ENCODE measurements at places on chromosomes 6 and 20.

GRCh38 chr6:73233048-73233447, 7.8 kb upstream of the KHDC1L start:
- DNase-seq: no peak

- DNase-seq: no peak
Measured at GRCh38 chr20:58212636-58213035, 15.8 kb downstream of the ANKRD60 start.

- DNase-seq: no peak
Measured at GRCh38 chr20:1346315-1346969, 17.5 kb upstream of the SDCBP2 start.

DNA sequence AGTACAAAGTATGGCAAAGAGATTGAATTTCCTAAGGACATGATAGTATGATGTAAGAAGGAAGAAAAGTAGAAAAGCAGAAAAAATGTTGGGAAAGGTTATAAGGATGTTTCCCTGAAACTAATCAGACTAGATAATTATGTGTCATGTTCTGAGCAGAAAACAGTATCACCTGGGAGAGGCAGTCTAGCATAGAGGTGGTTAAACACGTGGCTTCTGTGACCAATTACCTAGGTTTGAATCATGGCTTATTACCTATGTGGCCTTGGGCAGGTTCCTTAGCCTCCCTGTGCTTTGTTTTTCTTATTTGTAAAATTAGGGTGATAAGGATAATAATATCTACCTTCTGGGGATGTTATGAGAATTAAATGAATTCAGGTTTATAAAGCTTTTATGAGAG, 38.0 kb downstream of the SCGN start:
- no peak for DNase-seq

GRCh38 chr20:64265201-64265600, 9.7 kb downstream of the PCMTD2 start:
- no peak for DNase-seq

DNA sequence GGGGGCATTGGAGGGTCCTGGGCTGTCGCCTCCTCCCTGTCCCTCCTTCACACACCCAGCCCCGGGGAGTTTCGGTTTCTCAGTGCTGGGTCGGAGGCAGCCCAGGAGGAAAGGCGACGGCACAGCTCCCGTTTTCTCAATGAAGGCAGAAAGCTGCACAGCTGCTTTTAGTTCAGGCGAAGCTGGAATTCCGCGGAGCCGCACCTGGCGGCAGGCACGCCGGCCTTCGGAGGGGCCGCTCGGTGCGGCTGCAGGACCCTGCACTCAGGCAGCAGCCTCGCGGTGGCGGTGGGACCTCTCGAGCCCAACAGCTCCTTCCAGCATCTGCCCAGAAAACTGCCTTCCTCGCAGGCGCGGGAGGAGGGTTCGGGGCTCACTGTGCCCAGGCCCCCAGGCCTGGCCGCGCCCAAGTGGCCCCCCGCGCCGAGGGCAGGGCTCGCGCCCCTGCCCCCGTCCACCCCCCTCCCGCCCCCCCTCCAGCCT, 4.6 kb downstream of the FOXQ1 start:
- no peak for DNase-seq

DNA sequence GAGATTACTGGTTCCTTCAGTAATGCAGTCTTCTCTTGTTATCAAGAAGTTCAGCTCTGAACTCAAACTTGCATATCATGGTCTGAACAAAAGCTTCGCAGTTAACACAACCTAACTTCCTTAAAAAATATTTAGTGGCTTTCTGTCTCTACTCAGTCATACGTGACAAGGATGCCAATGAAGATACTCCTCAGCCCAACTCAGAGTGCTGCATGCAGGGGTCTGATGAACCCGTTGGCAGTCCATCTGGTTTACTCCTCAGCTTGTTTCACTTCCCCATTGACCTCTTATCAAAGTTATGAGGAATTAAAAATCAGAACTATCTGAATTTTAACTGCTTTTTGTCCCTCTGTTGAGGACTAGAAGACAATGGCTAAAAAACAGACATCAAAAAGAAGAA, 56.6 kb upstream of the RIN2 start:
- peak; percentile 44 for DNase-seq

- DNase-seq: no peak
Measured at GRCh38 chr6:51934098-51934497, 153.3 kb downstream of the PKHD1 start.

GRCh38 chr20:37325206-37325605, 20.7 kb upstream of the SRC start:
- DNase-seq: no peak

DNA sequence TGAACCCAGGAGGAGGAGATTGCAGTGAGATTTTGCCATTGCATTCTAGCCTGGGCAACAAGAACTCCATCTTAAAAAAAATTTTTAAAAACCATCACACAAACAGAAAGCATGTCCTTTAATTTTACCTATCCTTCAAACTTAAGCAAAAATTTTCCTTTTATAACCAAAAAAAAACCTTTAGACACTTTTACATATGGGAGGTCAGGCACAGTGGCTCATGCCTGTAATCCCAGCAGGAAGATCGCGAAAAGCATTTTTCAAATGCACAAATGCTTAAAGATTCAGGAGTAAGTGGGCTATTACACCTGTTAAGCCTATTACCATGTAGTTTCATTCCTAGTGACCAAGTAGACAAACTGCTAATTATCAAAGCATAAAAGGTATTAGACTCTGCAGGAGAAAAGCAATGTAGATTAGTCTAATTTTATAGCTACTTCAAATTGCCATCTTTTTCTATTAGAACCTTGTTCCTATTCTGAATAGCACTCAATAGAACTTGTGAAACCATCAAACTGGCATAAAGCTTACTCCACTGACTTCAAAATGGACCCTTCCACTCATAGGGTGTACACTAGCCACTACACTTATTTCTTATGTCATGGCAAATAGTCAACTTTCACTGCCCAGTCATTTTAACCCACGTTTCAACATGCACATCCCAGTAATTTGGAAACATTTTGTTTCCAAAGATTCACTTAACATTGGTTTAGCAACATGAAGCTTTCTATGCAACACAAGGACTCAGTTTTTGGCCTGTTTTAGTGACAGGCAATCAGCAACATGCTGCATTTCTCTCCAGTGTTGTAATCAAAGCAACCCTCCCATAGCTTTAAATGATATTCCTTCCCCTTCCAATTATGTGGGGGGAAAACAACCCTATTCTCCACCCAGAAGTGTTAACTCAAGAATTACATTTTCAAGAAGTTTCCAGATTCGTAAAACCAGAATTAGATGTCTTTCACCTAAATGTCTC, 4.0 kb downstream of the EEF1A1 start:
- DNase-seq: no peak

- no peak for DNase-seq
Measured at GRCh38 chr6:29760328-29760727, 37.1 kb downstream of the HLA-F start.

DNA sequence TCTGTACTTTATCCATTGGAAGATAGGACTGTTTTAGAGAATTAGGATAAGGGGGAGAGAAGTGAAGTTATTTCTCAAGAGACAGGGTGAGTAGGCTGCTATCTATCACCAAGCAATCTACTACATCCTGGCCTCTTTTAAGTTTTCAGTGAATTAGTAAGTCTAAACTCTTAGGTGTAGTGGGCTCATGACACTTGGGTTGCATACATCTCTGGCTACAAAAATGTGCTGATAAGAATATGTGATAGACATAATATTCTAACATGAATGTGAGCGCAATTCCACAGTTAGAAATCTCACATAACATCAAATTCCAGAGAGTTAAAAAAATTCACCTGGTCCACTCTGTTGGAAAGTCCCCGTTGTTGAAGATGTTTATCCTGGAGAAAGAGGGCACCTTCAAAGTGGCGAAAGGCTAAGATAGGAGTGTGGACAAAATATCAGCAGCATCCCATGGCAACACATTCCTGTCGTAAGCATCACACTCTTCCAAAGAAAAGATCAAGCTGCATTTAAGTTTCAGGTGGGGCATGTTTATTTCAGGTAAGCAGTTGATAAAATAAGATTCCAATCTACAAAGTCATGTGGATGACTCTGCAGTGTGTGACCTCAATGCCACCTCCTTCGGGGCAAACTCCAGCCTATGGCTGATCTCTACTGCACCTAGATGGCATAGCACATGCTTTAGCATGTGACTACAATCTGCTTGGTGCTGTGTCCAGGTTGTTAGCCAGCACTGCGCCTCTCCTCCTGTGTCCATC, 111.7 kb upstream of the NEDD9 start:
- DNase-seq: no peak

GRCh38 chr20:9143926-9144325, 75.0 kb downstream of the PLCB4 start:
- DNase-seq: no peak

GRCh38 chr6:137709424-137710236, 157.4 kb upstream of the TNFAIP3 start:
- DNase-seq: no peak

DNA sequence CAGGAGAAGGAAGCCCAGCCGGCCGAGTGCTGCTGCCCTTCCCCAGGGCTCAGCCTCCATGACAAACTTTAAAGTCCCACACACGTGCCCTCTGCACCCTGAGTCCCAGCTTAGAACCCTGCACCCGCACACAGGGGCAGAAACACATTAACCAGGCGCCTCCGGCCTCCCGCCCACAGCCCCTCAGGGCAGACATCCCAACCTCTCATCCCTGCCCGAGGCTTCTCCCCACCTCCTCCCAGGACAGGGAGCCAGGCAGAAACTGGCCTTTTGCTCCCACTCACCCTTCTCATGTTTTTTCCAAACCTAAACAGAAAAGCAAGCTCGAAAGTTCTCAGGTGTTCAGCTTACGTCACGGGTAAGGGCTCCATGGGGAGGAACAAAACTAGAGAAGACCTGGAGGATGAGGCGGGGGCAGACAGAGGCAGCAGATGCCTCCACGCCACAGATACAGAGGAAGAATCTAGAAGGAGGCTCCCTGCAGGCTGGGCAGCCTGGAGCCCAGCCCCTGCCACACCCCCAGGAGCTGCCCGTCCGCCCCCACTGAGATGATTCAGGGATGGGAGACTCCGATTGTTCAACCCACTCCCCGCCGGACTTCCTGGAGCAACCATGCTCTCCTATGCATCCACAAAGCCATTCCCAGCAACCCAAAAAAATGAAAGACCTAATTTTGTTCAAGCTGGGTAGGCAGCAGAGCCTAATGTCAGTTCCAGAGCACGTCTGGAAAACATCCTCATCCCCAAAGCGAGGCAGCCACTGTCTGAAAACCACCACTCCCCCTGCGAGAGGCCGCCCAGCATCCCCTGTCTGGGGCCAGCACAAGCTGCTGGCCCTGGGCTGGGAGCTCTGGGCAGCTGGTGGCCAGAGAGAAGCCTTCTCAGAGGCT, 8.8 kb downstream of the KCNQ2 start:
- DNase-seq: no peak

DNA sequence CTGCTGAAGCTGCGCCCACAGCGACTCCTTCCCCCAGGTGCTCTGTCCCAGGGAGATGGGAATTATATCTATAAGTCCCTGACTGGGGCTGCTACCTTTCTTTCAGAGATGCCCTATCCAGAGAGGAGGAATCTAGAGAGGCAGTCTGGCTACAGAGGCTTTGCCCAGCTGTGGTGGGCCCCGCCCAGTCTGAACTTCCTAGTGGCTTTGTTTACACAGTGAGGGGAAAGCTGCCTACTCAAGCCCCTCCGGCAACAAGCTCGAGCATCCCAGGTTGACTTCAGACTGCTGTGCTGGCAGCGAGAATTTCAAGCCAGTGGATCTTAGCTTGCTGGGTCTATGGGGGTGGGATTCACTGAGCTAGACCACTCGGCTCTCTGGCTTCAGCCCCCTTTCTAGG, 152.5 kb upstream of the MAP3K7 start:
- no peak for DNase-seq

GRCh38 chr6:150891888-150892485, 26.5 kb downstream of the MTHFD1L start:
- DNase-seq: peak; percentile 35

GRCh38 chr6:133817460-133818047, 71.4 kb upstream of the TCF21 start:
- no peak for DNase-seq

DNA sequence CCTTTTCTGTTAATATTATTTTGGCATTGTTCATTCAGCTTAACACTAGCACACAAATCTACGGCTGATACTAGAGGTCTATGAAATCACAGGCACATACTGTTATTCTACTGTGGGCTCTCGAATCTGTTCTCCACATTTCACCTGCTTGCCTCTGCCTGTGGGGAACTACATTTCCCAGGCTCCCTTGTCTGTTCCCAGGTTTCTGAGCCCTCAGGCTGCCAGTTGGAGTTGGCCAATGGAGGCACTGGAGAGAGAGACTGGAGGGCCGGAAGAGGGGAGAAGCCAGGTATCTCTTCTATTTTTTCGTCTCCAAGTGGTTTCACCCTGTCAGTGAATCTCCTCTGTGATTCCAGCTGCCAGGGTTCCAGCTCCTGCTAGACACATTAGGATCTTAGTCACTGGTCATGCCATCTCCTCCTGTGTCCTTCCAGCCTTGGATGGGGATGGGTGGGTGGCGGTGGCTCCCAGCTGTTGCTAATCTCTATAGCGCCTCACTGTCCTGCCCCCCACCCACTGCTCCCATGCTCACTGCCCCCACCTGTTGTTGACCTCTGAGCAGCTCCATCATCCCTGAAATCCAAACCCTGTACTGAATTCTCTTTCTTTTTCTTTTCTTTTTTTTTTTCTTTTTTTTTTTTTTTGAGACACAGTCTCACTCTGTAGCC, 188.2 kb downstream of the LRFN2 start:
- DNase-seq: no peak

GRCh38 chr20:52256454-52256853, 64.9 kb upstream of the ZFP64 start:
- no peak for DNase-seq

DNA sequence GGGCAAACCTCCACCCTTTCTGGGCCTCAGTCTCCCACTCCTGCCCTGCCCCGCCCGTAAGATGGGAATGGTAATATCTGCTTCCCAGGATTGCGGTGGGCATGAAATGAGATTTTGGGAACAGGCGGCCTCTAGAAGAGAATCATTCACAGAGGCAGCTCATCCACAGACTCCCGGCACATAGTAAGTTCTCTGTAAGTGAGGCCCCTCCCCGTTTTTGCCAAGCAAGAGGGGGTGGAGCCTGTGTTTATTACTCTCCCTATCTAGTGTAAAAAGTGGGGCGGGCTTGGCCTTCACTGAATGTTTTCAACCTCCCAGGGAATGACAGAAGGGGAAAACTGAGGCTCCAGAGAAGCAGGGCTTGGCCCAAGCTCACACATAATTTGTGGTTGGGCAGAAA, 20.0 kb downstream of the SUN5 start:
- no peak for DNase-seq

All from stimulated activated naive B cell treated with anti-CD40 and anti-IgM and Interleukin-4, amounts not matched to agents 10 μg/mL and 1 μg/mL and 100 μg/mL, for 72 hours (primary cell).